ENCODE measurements at places on chromosomes 11 and 22. TPM values are rescaled to one million over a fixed set of nuclear protein-coding genes. Genes with fewer than 3 reads are reported as not detected.

GRCh38 chr22:49272546-49273125 is 555.0 kb downstream of the BRD1 start:
- H3K4me1 ChIP-seq, result no peaks in the 10 kb centered on the region
- no peak for DNase-seq
- no peak overlapping the region for H3K27ac ChIP-seq
- H3K4me3 ChIP-seq, result no peak overlapping the region
- H3K27me3 ChIP-seq, result peaks cover 18% of the 10 kb centered on the region
- H3K36me3 ChIP-seq, result no peaks in the 10 kb centered on the region

DNA sequence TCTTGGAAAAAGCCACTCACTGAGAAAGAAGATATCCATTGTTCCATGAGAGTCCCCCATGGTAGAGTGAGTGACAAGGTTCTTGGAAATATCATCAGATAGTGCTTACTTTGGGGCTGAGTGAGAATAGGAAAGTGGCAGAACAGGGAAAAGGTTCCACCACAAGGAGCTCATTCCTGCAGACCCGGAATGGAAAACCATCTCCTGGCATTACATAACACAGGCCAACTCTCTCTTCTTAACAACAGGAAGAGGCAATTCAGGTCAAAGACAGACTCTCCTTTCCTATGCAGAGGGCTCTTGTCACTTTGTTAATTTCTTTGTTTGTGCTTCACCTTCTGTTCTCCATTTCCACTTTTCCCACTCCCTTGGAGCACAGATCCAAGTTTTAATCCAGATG is 259.7 kb downstream of the KIRREL3 start:
- no peak overlapping the region for H3K4me3 ChIP-seq
- no peaks in the 10 kb centered on the region for H3K4me1 ChIP-seq
- no peaks in the 10 kb centered on the region for H3K36me3 ChIP-seq
- H3K27ac ChIP-seq, result no peak overlapping the region
- H3K27me3 ChIP-seq, result no peaks in the 10 kb centered on the region

FAM118A gene
- 161 TPM for total RNA-seq

GRCh38 chr11:109658190-109658589 is 236.2 kb downstream of the C11orf87 start:
- no peaks in the 10 kb centered on the region for H3K4me1 ChIP-seq
- no peaks in the 10 kb centered on the region for H3K36me3 ChIP-seq
- H3K27ac ChIP-seq, result no peak overlapping the region
- DNase-seq, result no peak
- H3K27me3 ChIP-seq, result no peaks in the 10 kb centered on the region

GRCh38 chr11:118921121-118921928 is 4.4 kb downstream of the BCL9L start:
- no peak for DNase-seq
- no peaks in the 10 kb centered on the region for H3K27me3 ChIP-seq
- peaks cover 31% of the 10 kb centered on the region for H3K36me3 ChIP-seq
- peaks cover 78% of the 10 kb centered on the region for H3K4me1 ChIP-seq
- peak overlapping the region; percentile 100 for H3K4me3 ChIP-seq

GRCh38 chr11:43681401-43681942 is 934 bp downstream of the HSD17B12 start:
- peaks cover 3% of the 10 kb centered on the region for H3K36me3 ChIP-seq
- DNase-seq, result no peak
- peak overlapping the region; percentile 91 for H3K4me3 ChIP-seq

DNA sequence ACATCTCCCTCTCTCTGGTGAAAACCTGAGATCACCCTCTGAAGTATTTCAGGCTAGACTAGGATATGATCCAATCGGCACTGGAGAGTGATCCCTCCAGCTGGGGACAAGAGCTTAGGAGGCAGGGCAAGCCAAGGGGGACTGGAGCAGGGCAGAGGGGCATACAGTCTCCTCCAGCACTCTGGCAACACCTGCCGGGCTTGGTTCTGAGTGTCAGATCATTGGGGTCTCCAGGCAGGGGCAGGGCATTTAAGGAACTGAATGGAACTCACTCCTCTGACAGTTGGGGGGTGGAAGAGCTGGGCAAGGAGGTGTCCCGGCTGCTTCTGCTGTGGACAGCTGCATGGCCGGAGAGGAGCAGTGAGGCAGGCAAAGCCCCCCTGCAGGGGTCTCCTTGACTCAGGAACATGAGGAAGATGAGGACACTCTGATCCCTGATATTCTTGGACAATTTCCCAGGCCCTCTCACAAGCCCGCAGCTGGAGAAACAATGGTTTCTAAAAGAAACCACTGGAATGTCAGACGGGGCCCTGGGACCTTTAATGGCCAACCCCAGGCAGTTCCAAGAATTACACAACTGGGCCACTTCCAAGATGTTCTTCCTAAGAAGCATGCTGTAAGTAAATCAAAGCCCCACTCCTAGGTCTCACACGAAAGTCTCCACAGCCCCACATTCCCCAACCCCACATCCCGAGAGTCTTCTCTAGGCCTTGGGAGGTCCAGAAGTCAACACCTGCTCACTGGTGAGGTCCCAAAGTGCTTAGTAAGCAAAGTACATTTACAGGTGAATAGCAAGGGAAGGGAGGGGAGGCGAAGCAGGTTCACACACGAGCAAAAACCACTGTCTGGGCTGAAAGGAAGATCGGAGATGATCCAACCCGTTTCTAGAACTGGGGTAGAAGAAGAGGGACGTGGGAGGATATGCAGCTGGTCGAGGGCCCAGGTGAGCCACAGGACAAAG is 1.2 kb upstream of the CCDC86 start:
- H3K27ac ChIP-seq, result peak overlapping the region; percentile 65
- H3K4me3 ChIP-seq, result peak overlapping the region; percentile 99
- no peak for DNase-seq
- no peaks in the 10 kb centered on the region for H3K27me3 ChIP-seq
- peaks cover 51% of the 10 kb centered on the region for H3K4me1 ChIP-seq

GRCh38 chr11:6733326-6734275 is 38.2 kb downstream of the OR2AG2 start:
- peak overlapping the region; percentile 65 for H3K27ac ChIP-seq
- H3K4me1 ChIP-seq, result peaks cover 53% of the 10 kb centered on the region
- no peaks in the 10 kb centered on the region for H3K27me3 ChIP-seq
- peak overlapping the region; percentile 11 for H3K4me3 ChIP-seq
- DNase-seq, result no peak

GRCh38 chr22:41288245-41288946 is 2.4 kb upstream of the RANGAP1 start:
- no peaks in the 10 kb centered on the region for H3K27me3 ChIP-seq
- peaks cover 27% of the 10 kb centered on the region for H3K4me1 ChIP-seq
- no peak overlapping the region for H3K27ac ChIP-seq

DNA sequence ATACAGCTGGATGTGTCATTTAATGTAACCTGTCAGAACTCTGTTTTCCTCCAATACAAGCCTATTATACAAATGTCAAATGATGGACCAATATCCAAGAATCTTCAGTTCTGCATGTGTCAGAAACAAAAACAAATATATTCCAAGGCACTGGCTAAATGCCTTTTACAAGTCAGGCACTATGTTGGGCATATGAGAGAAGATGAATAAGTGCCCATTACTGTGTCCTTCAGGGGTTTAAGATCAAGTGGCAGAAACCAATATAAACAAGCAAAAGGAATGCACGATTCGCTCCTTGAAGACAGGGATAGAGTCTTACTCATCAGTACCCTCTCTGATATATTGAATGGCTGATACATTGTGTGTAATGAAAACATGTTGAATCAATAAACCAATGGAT is 254.4 kb downstream of the TTC28 start:
- H3K36me3 ChIP-seq, result no peaks in the 10 kb centered on the region
- H3K4me1 ChIP-seq, result no peaks in the 10 kb centered on the region
- DNase-seq, result no peak
- H3K27ac ChIP-seq, result no peak overlapping the region
- no peaks in the 10 kb centered on the region for H3K27me3 ChIP-seq
- no peak overlapping the region for H3K4me3 ChIP-seq

- no peak for DNase-seq
- no peak overlapping the region for H3K27ac ChIP-seq
- H3K4me3 ChIP-seq, result no peak overlapping the region
- H3K27me3 ChIP-seq, result no peaks in the 10 kb centered on the region
Observed at GRCh38 chr11:16173798-16174197, 182.5 kb downstream of the SOX6 start.

GRAP2 gene
- 75.6 TPM for total RNA-seq

DNA sequence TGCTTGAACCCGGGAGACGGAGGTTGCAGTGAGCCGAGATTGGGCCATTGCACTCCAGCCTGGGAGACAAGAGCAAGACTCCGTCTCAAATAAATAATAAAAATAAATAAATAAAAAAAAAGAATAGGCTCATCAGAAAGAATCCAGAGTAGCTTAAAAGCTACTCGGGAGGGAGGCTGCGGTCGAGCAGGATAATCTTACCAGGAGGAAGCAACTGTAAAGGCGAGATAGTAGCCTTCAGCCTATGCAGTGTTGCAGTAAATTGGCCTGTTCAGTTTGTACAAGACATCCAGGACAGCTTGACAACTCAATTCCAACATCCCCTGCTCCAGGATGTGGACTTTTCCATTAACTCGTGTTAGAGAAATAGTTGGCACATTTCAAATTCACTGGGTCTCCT is 1164.7 kb downstream of the LRRC4C start:
- H3K27ac ChIP-seq, result no peak overlapping the region
- H3K4me3 ChIP-seq, result no peak overlapping the region
- H3K27me3 ChIP-seq, result peaks cover 12% of the 10 kb centered on the region

DNA sequence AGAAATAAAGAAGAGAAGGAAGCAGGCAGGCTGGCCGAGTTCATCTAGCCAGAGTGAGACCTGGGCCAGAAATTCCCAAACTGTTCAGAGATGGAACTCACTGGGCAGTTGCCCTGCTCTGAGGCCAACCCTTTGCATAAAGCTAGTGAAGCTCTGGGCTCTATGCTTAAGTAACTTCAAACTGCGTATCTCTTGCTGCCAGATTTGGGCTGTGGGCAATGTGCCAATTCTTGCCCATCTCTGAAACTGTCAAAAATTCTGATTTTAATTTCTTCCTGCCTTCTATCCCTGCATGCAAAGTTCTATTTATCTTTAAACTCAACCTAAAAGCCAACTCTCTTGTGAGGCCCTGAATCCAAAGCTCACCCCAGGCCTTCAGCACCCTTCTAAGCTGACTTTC is 36.2 kb upstream of the HEPHL1 start:
- H3K27me3 ChIP-seq, result no peaks in the 10 kb centered on the region
- DNase-seq, result no peak
- H3K36me3 ChIP-seq, result no peaks in the 10 kb centered on the region
- no peak overlapping the region for H3K4me3 ChIP-seq

GRCh38 chr11:79083352-79083751 is 357.5 kb downstream of the TENM4 start:
- H3K27me3 ChIP-seq, result no peaks in the 10 kb centered on the region
- H3K27ac ChIP-seq, result no peak overlapping the region
- no peaks in the 10 kb centered on the region for H3K36me3 ChIP-seq

ANO1 gene
- total RNA-seq, result not detected

- H3K4me3 ChIP-seq, result no peak overlapping the region
- peaks cover 50% of the 10 kb centered on the region for H3K27me3 ChIP-seq
- no peak for DNase-seq
- H3K4me1 ChIP-seq, result peaks cover 5% of the 10 kb centered on the region
Observed at GRCh38 chr11:7251487-7251835, 243 bp upstream of the SYT9 start.

GRCh38 chr22:31339148-31339832 is 6.9 kb downstream of the PATZ1 start:
- peaks cover 67% of the 10 kb centered on the region for H3K4me1 ChIP-seq
- H3K4me3 ChIP-seq, result no peak overlapping the region
- DNase-seq, result no peak
- no peak overlapping the region for H3K27ac ChIP-seq
- no peaks in the 10 kb centered on the region for H3K27me3 ChIP-seq
- H3K36me3 ChIP-seq, result peaks cover 94% of the 10 kb centered on the region

DNA sequence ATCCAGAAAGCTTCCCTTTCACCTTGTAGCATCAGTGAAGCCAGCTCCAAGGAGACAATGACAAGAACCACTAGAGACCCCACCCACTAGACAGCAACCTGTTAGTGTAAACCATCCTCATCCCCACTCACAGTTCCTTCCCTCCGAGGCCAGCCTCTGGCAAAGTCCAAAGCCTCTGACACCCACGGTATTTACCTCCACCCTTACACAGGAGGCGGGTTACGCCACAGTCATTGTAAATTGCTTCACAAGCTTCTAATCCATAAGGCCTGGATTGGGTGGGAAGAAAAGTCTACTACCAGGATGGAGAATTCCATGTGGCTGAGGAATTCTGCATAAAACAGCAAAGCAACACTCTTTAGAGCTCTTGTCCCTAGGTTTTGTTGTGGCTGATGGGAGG is 287.4 kb downstream of the BUD13 start:
- no peak overlapping the region for H3K4me3 ChIP-seq
- no peaks in the 10 kb centered on the region for H3K4me1 ChIP-seq
- H3K27me3 ChIP-seq, result peaks cover 5% of the 10 kb centered on the region
- no peak for DNase-seq

PRODH gene
- not detected for total RNA-seq

DNA sequence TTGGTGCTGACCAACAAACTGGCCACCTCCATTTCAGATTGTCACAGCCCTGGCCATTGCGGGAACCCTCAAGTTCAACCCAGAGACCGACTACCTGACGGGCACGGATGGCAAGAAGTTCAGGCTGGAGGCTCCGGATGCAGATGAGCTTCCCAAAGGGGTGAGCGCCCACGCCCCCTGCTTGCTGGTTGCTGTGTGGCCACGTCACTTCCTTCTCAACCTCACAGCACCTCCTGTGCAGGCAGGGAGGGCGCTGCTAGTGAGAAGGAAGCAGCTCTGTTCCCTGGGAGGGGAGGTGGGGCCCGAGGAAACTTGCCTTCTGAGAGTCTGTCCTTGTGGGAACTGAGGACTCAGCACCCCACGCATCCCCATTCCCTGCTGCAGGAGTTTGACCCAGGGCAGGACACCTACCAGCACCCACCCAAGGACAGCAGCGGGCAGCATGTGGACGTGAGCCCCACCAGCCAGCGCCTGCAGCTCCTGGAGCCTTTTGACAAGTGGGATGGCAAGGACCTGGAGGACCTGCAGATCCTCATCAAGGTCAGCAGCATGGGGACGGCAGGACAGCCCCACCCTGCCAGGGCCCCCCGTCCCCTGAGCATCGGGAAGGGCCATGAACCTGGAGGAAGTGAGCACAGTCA is 19.3 kb downstream of the POLR3H start:
- peaks cover 28% of the 10 kb centered on the region for H3K4me1 ChIP-seq
- H3K27me3 ChIP-seq, result no peaks in the 10 kb centered on the region
- peaks cover 63% of the 10 kb centered on the region for H3K36me3 ChIP-seq
- H3K27ac ChIP-seq, result peak overlapping the region; percentile 43
- H3K4me3 ChIP-seq, result no peak overlapping the region

OR51I1 gene
- total RNA-seq, result not detected

GRCh38 chr11:12731841-12732336 is 57.7 kb downstream of the TEAD1 start:
- H3K4me1 ChIP-seq, result no peaks in the 10 kb centered on the region
- no peaks in the 10 kb centered on the region for H3K36me3 ChIP-seq
- no peaks in the 10 kb centered on the region for H3K27me3 ChIP-seq
- no peak overlapping the region for H3K4me3 ChIP-seq
